Thyroid gland (tissue), 4 donors: ENCODE measurements at places on chromosomes 13 and 19. TPM values are rescaled to one million over a fixed set of nuclear protein-coding genes. Genes with fewer than 3 reads are reported as not detected.

- no peak overlapping the region for H3K4me3 ChIP-seq
- H3K27ac ChIP-seq = no peak overlapping the region
- H3K27me3 ChIP-seq = no peaks in the 10 kb centered on the region
- no peaks in the 10 kb centered on the region for H3K36me3 ChIP-seq
- no peak for DNase-seq
- H3K4me1 ChIP-seq = peaks cover 3% of the 10 kb centered on the region
Observed at GRCh38 chr13:25876247-25876646, 175.6 kb downstream of the SHISA2 start.

GRCh38 chr19:695352-695949 lies at the start of gene PRSS57:
TSS of gene PRSS57 (minus strand) at chr19:695452. CDS start at chr19:695430, 22 bp downstream.
- H3K27me3 ChIP-seq = no peaks in the 10 kb centered on the region
- H3K27ac ChIP-seq = no peak within 1 kb of the TSS
- no peak for DNase-seq

GRCh38 chr13:26758496-26759157 lies 2.0 kb downstream of the GPR12 start:
- no peak overlapping the region for H3K27ac ChIP-seq
- H3K4me3 ChIP-seq = no peak overlapping the region
- no peaks in the 10 kb centered on the region for H3K4me1 ChIP-seq
- DNase-seq = no peak
- no peaks in the 10 kb centered on the region for H3K36me3 ChIP-seq
- no peaks in the 10 kb centered on the region for H3K27me3 ChIP-seq

DNA sequence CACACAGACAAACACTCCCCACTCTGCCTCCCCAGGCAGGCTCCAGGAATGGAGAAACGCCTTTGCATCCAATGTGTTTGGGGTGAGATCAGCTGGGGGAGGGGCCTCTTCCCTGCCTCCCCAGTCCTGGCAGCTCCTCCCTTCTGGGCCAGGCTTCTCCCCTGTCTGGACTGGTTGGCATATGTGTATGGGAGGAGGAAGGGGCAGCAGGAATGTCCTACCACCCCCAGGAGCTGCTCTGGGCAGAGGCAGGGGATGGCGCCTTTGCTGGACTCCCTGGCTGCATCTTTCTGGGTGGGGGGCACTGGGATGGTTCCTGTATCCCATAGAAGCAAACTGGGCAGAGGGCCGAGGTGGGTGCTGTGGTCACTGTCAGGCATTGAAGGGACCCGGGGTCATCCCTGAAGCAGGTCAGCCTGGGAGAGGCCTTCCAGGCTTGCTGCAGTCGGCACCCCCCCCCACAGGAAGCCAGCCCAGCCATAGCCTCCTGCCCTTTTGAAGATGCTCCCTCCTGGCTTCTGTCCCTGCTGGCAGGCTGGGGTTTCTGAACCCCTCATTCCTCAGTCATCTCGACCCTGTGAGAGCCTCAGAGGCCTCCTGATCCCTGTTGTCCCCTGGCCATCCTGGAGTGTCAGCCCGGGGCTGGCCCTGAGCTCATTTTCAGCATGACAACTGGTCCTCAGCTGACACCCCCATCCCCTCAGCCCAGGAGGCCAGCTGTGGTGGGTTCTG lies 21.2 kb upstream of the SLC7A10 start:
- no peak overlapping the region for H3K27ac ChIP-seq
- no peaks in the 10 kb centered on the region for H3K27me3 ChIP-seq
- DNase-seq = no peak
- H3K36me3 ChIP-seq = no peaks in the 10 kb centered on the region

DNA sequence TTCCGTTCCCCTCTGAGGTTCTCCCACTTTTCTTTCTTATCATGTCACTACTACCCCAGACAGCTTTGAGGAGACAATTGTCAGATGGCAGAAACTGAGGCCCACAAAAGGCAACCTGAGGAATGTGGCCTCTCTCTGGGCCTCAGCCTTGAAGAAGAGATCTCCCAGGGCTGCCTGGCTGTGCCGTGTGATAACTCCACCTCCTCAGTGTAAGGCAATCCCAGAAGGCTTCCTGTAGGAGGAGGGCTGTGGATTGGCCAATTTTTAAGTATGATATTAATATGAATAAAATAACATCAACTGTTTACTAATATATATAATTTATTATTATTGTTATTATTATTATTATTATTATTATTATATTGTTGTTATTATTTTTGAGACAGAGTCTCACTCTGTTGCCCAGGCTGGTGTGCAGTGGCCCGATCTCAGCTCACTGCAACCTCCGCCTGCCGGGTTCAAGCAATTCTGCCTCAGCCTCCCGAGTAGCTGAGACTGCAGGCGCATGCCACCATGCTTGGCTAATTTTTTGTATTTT lies 4.5 kb upstream of the DUS3L start:
- no peaks in the 10 kb centered on the region for H3K27me3 ChIP-seq
- H3K4me3 ChIP-seq = no peak overlapping the region
- H3K27ac ChIP-seq = no peak overlapping the region
- no peaks in the 10 kb centered on the region for H3K36me3 ChIP-seq

DNA sequence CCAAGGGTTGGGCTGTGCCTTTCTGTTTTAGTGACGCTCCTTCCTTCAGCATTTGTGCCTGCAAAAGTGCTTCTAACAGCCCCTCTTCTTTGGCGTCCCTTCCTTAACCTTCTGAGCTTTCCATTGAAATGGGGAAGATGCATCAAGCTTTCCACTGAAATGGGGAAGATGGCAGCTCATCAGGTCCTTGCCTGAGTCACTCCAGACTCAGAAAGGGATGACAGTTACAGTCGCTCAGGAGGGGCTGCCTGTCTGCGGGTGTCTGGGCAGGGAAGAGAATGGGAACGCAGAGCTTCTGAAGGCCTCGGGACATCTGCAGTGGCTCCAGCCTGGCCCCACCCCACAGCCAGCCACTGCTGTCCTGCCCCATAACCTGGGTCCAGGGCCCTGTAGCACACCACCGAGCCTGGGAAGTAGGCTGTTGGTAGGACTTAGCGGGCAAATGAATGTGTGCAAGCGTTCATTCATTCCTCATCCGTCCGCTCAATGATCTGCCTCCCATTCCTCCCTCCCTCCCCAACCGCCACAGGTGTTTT lies 9.8 kb downstream of the AP1M1 start:
- DNase-seq = no peak
- H3K4me3 ChIP-seq = no peak overlapping the region
- peaks cover 41% of the 10 kb centered on the region for H3K36me3 ChIP-seq
- no peak overlapping the region for H3K27ac ChIP-seq

PRR19 gene
- not detected for total RNA-seq

ZNF221 gene
- total RNA-seq = 17.2 TPM

LIM2 gene
- not detected for total RNA-seq

CGB5 gene
- 0.56 TPM for total RNA-seq
